ENCODE measurements at places on chromosomes 13 and 19.

GRCh38 chr13:74289861-74290773, 155.9 kb upstream of the KLF12 start:
- DNase-seq, result peak; percentile 78

DNA sequence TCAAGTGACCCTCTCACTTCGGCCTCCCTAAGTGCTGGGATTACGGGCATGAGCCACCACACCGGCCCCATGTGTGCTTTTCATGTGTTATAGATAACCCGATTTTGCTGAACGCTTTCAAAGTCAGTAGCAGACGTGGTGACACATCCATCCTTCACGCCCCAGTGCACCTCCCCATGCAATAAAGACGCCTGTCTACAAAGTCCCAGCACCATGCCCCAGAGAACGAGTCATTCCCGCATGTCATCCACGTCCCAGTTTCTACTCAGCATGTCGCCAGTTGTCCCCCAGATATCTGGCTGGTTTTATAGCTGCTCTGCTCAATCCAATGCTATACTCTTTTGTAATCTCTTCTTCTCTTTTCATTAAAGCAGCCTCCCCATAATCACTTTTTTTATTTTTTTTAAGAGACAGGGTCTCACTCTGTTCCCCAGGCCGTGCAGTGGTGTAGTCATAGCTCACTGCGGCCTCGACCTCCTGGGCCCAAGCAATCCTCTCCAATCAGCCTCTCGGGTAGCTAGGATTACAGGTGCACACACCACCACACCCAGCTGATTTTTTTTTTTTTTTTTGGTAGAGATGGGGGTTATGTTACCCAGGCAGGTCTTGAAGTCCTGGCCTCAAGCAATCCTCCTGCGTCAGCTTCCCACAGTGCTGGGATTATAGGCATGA, 42.5 kb downstream of the DNM2 start:
- DNase-seq, result no peak

DNA sequence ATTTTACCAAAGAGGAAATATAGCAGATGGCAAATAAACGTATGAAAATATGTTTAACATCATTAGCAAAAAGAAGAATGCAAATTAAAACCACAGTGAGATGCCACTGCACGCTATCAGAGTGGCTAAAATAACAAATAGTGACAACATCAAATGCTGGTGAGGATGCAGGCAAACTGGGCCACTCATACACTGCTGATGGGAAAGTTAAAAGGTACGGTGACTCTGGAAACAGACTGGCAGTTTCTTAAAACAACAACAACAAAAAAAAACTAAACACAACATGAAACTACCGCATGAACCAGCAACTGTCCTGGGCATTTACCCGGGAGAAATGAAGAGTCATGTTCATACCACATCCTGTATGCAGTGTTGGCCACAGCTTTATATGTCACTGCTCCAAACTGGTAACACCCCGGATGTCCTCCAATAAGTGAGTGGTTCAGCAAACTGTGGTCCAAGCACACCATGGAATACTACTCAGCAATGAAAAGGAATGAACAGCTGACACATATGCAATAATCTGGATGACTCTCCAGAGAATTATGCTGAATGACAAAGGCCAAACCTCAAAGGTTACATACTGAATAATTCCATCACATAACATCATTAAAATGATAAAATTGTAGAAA, 22.3 kb downstream of the EPS15L1 start:
- DNase-seq, result peak; percentile 69

DNA sequence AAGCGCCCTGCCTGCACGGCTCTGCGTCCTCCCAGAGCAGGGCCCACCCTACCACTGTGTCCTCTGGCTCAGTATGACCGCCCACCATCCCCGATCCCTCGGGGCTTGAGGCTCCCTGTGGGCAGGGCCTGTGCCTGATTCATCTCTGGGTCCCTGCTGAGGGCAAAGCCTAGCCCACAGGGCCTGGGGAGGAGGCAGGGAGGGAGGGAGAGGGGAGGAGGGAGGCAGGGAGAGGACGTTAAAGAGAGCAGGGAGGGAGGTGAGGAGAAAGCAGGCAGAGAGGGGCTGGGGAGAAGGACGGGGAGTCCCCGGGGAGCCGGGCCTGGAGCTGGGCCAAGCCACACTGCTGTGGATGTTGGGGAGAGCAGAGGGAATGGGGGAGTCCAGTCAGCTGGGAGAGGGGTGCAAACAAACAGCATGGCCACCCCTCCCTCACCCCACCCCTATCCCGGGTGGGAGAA, 4.0 kb upstream of the ERFL start:
- no peak for DNase-seq

DNA sequence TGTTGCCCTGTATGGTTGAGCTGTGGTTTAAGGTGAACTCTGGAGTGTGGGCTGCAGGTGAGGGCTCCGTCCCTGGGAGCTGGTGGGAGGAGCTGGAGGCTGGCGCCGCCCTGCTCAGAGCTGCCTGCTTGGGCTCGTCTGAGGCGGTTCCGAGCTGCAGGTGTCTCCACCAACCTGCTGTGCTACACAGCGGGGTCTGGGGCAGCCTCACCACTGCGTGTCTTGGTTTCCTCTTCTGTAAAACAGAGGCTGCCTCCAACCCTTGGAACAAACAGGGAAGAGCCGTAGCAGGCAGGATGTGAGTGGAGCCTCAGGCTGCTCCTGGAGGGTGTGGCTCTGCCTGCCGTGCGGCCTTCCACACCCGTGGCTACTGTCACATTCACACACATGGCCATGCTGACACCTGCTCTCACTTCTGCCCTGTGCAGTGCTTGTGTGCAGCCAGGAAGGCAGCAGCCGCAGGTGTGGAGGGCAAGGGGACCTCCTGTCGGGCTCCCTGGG, 21.4 kb downstream of the NAXD start:
- no peak for DNase-seq

GRCh38 chr19:10991076-10991475, 30.2 kb downstream of the SMARCA4 start:
- DNase-seq, result no peak

GRCh38 chr19:57465680-57466381, 8.9 kb upstream of the VN1R1 start:
- DNase-seq, result peak; percentile 56

- no peak for DNase-seq
Observed at GRCh38 chr19:2057484-2058469, 6.7 kb upstream of the MKNK2 start.

- DNase-seq, result no peak
Observed at GRCh38 chr13:43243711-43244110, 220.3 kb downstream of the DNAJC15 start.

DNA sequence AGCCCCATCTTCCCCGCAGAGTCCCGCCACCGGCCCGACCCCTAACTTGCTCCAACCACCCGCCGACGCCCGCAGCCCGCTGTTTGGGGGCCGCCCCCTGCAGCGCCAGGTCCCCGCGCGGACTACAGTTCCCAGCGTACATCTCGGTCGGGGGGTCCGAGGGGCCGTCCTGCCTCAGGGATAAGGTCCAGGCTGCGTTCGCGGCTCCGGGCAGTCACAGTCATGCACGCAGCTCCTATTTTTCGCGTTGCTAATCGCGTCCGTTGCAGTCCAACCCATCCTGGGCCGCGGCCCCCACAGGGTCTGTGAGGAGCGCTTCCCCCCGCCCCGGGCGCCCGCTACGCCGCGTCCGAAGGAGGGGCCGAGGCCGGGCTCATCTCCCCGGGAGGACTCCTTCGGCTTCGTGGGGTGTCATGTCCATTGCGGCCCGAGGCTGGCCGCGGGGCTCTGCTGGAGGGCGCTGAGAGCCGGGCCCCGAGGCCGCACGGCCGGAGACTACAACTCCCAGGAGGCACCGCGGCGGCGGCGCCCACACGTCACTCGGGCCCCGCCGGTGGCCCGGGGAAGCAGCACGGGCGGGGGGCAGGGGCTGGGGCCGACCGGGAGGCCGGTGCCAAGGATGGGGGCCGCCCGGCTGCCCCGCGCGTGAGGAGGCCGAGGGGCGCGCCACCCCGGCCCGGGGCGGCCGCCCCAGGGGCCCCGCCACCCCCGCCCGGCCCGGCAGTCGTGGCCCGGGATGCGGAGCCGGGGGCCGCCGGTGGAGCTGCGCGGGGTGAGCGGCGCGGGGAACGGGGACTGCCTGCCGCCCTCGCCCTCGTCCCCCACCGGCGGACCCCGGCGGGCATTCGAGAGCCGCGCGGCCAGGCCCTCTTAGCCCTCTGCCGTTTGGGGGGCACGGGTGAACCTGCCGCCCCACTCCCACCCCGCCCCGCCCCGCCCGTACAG, at the start of gene MAP3K10:
MAP3K10 (plus strand) TSS at position 536 of the 945 bp plus-strand sequence. CDS start 606 bp downstream, outside the sequence.
- DNase-seq, result peak; percentile 80

Measured in CD4-positive, alpha-beta T cell treated with Interleukin-17A for 1 hour (primary cell).